Calu3 (cell line): ENCODE measurements at places on chromosomes 16 and 17.

DNA sequence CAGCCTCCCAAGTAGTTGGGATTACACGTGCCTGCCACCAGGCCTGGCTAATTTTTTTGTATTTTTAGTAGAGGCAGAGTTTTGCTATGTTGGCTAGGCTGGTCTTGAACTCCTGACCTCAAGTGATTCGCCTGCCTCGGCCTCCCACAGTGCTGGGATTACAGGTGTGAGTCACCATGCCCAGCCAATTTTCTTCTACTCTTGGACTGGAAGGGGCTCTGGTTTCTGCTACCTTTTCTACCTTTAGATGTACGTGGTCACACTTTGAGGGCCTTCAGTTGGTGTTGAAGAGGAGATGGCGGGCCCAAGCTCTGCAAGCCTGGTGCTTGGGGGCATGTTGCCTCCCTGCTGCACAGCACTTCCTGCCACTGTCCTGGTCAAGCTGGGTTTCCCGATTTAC, 173.6 kb downstream of the PRKCA start:
- DNase-seq = no peak

DNA sequence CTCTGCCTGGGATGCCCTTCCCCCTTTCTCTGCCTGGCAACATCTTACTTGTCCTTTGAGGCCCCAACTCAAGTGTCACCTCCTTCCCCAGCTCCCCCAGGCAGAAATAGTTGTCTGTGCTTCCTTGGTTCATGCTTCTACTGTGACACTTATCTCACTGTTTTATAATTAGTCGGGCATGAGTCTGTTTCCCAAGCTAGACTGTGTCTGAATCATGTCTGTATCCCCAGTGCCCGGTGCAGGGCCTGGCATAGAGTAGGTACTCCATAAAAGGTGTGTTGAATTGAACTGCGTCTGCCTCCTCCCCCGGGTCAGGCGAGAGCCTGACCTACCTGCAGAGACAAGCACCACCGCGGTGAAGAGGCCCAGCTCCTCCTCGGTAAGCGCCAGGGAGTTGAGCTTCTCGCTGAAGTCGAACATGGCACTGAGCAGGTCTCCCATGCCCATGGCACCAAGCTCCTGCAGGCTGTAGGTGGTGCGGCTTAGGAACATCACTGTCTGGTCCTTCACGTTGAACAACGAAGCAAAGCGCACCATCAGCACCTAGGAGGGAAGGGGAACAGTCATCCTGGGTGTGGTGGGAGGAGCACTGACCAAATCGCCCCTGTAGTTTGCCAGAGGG, 6.7 kb downstream of the NR1D1 start:
- DNase-seq = no peak

DNA sequence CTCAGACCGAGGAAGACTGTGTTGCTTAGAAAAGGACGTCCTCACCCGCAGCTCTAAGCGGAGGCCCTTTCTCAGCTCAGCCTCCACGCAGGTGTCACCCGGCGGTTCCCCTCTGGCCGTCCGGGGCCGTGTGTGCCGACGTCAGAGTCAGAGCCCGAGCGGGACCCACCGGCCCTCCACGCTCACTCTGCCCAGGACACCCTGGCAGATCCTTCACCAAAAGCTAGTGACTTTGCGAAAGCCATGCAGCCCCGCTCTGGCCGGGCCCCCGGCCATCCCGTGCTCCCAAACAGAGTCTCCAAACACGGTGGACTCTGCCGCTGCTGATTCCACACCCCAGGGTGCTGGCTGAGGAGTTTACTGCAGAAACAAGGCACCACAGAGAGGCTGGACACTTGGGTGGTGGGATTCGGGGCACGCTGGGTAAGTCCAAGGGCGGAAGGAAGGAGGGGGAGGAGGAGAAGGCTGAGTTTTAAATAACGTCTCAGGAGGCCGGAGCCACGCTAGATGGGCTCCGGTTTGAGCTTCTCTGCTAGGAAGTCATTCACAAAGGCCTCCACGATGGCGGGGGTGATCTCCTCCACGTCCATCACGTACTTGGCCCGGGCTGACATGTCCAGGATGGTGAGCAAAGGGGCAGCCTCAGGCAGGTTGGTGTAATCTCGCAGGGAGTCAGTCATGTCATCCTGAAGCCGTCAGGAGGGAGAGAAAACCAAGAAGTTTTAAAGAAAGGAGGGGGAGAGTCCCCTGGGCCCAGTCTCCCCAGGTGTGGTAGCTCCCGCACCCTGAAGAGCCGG, 18.5 kb downstream of the MRM3 start:
- DNase-seq = no peak

DNA sequence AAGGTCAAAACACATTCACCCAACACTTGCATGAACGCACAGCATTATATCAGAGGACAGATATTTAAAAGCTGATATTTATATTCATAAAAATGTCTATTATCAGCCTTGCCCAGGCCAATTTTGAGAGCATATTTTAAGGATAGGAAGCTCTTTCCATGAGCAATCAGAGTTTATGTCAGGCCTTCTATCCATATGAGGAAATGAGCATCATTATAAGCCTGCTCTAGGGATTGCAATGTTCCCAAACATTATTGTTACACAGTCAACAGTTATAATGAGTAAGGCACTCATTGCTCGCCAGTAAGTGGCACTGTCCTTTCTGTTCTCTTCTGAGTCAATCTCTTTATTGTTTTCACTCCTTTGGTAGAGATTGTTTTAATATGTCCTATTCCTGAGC, 37.7 kb upstream of the DYNLRB2 start:
- DNase-seq = no peak

- DNase-seq = no peak
Observed at GRCh38 chr16:21084631-21085225, 65.9 kb downstream of the DNAH3 start.

- DNase-seq = no peak
Observed at GRCh38 chr16:47721006-47721637, 260.0 kb downstream of the PHKB start.

- no peak for DNase-seq
Observed at GRCh38 chr16:23420011-23420410, 33.0 kb downstream of the COG7 start.

GRCh38 chr17:79074649-79075445, at the start of gene ENGASE:
Gene ENGASE, plus strand, starts transcription at chr17:79074824. Its CDS starts 121 bp downstream, at chr17:79074945.
- DNase-seq = peak; percentile 96

- no peak for DNase-seq
Observed at GRCh38 chr16:11224894-11225676, 30.9 kb downstream of the SOCS1 start.

- no peak for DNase-seq
Observed at GRCh38 chr16:79282806-79283205, 317.7 kb downstream of the MAF start.

- no peak for DNase-seq
Observed at GRCh38 chr16:56119133-56119532, 72.2 kb upstream of the GNAO1 start.

DNA sequence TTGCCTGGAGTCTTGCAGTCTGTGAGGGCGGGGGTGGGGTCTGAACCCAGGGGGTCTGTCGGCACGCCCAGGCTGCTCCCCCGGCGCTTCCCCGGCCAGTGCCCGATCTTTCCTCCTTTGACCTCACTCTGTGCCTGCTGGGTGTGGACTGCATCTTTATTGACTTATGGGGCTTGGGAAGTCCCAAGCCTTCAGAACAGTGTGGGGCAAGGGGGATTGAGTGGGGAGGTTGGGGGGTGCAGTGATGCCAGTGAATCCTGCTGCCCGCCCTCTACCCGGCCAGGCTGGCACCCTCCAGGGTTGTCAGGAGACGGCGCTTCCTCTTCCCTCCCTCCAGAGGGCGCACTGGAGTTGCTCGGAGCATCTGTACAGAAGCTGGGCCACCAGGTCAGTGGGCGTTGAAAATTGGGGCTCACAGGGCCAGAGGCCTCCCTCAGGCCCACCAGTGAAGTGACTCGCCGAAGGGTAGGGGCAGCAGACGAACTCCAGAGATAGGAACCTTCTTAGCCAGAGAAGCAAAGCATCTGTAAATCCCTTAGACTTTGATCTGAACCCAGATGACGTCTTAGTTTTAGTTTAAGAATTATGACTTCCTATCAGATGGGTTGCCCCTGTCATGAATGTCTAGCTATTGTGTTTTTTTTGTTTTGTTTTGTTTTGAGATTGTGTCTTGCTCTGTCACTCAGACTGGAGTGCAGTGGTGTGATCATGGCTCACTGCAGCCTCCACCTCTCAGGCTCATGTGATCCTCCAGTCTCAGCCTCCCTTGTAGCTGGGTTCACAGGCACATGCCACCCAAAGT, 184.8 kb upstream of the CIBAR2 start:
- DNase-seq = peak; percentile 86

GRCh38 chr16:82055117-82055516, 20.1 kb downstream of the HSD17B2 start:
- no peak for DNase-seq

DNA sequence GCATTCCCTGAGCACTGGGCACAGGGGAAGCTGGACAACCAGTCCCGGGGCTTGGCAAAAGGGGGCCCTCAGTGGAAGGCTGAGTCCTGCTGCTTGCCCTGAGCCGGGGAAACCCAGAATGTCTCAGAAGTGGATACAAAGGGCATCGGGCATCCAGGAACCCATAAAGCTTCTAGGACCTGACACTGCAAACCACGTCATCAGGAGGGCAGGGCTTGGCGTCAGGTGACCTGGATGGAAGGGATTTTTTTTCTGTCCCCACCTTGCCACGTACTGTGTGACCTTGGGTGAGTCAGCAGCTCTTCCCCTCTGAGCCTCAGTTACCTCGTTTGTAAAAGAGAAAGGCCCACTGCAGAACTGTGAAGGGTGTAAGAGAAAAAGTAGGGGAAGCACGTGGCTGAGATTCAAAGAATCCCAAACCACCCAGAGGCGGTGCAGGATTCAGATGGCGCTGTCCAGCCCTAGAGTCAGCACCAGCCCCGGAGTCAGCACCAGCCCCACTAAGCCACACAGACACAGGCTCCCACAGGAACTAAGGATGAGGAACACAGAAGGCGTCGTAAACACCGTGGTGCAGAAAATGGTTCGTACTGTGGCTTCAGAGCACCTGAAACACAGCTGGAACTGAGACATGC, 53.7 kb downstream of the C16orf95 start:
- peak; percentile 72 for DNase-seq

DNA sequence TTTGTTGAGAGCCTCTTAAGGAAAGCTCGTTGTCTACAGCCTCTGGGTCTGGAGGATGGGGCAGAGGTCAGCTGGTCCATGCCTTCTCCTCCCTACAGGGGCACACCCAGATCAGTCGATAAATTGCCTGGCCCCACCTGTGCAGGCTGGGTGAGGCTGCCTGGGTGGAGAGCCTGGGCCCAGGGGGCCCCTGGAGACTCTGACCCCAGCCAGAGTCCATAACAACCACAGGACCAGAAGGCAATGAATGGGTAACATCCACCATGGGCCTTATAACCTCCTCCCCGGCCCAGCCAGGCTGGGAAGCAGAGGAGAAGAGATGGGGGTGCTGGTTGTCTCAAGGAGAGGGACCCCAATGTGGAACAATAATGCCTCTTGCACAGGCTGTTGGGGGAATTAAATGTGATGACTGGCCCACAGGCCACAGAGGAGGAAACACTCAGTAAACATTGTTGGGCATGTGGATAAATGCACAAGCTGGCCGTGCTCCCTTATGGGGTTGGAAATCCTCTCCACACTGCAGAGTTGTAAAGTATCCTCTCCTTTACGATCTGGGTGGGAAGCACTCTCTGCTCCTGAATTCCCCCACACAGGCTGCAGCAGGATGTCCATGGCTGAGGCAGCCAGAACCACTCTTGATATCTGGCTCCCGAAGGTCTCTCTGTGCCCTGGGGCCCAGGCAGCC, 56.7 kb upstream of the TOB1 start:
- DNase-seq = no peak

GRCh38 chr16:31484491-31485171, 1.7 kb downstream of the SLC5A2 start:
- DNase-seq = peak; percentile 85

- DNase-seq = no peak
Observed at GRCh38 chr17:48596000-48596734, 2.6 kb upstream of the HOXB5 start.

DNA sequence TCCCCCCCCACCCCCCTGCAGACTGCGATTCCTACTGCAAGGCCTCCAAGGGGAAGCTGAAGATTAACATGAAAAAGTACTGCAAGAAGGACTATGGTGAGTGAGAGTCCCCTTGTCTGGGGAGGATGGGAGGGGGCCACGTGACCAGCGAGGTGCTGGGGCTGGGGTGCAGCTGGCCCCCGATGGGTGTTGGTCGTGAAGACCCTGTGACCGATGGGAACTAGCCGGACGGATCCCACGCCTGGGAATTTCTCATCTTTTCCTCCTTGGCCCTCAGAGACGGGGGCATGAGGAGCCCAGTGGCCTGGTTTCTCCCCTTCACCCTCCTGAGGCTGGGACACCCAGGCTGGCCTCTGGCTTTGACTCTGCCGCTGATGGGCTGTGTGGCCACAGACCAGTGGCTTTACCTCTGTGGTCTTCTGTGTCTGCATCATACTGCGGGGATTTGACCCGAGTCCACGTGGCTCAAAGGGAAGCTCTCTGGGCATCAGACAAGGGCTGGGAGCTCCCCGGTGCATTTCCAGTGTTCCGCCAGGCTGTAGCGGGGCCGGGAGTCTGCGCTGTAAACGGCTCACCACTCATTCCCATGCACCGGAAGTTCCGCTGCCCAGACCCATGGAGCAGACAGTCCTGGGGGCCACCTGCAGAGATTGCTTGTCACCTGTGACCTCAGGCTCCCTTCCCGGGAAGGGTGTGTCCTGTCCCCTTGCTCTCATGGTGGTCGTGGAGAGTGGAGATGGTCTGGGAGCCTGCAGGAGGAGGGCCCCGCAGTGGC, 200.0 kb downstream of the NTN1 start:
- DNase-seq = no peak

- no peak for DNase-seq
Observed at GRCh38 chr17:7144213-7144612, 29.6 kb upstream of the ASGR2 start.

GRCh38 chr17:63337579-63337978, 108.5 kb downstream of the CYB561 start:
- no peak for DNase-seq

- no peak for DNase-seq
Observed at GRCh38 chr16:27745348-27745747, 195.4 kb downstream of the KATNIP start.

GRCh38 chr16:88561485-88562359, 8.5 kb upstream of the ZC3H18 start:
- peak; percentile 65 for DNase-seq

- DNase-seq = no peak
Observed at GRCh38 chr16:23270654-23271053, 31.4 kb upstream of the SCNN1B start.

GRCh38 chr17:16406742-16407674, 8.4 kb upstream of the TRPV2 start:
- peak; percentile 20 for DNase-seq

GRCh38 chr17:40454613-40454995, 11.4 kb downstream of the IGFBP4 start:
- DNase-seq = no peak

DNA sequence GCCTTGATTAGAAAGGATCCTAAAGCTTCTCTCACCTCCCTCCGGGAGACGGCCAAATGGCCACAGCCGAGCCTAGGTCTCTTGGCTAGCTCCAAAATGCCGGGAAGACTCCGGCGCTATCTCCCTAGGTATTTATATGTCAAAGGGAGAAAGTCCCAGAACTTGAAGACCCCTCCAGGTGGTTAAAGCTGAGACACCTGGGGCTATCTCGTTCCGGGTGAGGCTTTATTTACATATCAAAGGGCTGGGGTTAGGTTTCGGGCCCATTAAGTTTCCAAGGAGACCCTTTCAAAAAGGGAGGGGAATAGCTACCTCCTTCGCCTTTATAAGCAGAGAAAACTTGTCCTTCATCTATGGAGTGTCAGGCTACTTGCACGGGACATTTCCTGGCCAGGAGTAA, 70.9 kb upstream of the KIFC3 start:
- DNase-seq = no peak
